A172 (cell line): ENCODE measurements at places on chromosomes 11 and 22. TPM values are rescaled to one million over a fixed set of nuclear protein-coding genes. Genes with fewer than 3 reads are reported as not detected.

PGR gene
- total RNA-seq: not detected in 2 replicates

TECTA gene
- 0.03 and 0.05 TPM in 2 replicates for total RNA-seq

INS gene
- total RNA-seq: not detected in 2 replicates

TIMP3 gene
- 9.0 and 17.6 TPM in 2 replicates for total RNA-seq

WNT11 gene
- 0.98 and 2.6 TPM in 2 replicates for total RNA-seq

DDT gene
- total RNA-seq: 78.7 and 124 TPM in 2 replicates
